Activated CD4-positive, alpha-beta memory T cell treated with anti-CD3 and anti-CD28 coated beads, Interleukin-2, amount 10 ng/mL, durations not matched to agents 7 days and 5 days (primary cell): ENCODE measurements at places on chromosomes 7 and 10.

- H3K4me3 ChIP-seq: no peak overlapping the region
- no peak overlapping the region for H3K27ac ChIP-seq
- H3K36me3 ChIP-seq: peaks cover 26% of the 10 kb centered on the region
- H3K27me3 ChIP-seq: no peaks in the 10 kb centered on the region
- peaks cover 4% of the 10 kb centered on the region for H3K4me1 ChIP-seq
- no peak for DNase-seq
Observed at GRCh38 chr10:74282848-74283210, 131.8 kb downstream of the ADK start.

- no peak for DNase-seq
- no peaks in the 10 kb centered on the region for H3K36me3 ChIP-seq
- H3K4me3 ChIP-seq: no peak overlapping the region
Observed at GRCh38 chr7:132412435-132412834, 163.8 kb downstream of the PLXNA4 start.

GRCh38 chr10:34729619-34730018, 85.5 kb downstream of the PARD3 start:
- DNase-seq: no peak
- no peak overlapping the region for H3K4me3 ChIP-seq
- no peaks in the 10 kb centered on the region for H3K4me1 ChIP-seq
- no peaks in the 10 kb centered on the region for H3K36me3 ChIP-seq

- H3K4me3 ChIP-seq: no peak overlapping the region
- no peaks in the 10 kb centered on the region for H3K4me1 ChIP-seq
- no peak overlapping the region for H3K27ac ChIP-seq
- DNase-seq: no peak
Observed at GRCh38 chr7:99248391-99249095, 24.1 kb upstream of the MYH16 start.

- H3K27me3 ChIP-seq: peaks cover 28% of the 10 kb centered on the region
- peaks cover 9% of the 10 kb centered on the region for H3K4me1 ChIP-seq
- no peak for DNase-seq
- H3K27ac ChIP-seq: no peak overlapping the region
- no peak overlapping the region for H3K4me3 ChIP-seq
Observed at GRCh38 chr10:2925631-2926030, 141.7 kb upstream of the PFKP start.

- H3K36me3 ChIP-seq: no peaks in the 10 kb centered on the region
- peaks cover 12% of the 10 kb centered on the region for H3K4me1 ChIP-seq
- H3K4me3 ChIP-seq: no peak overlapping the region
- no peak overlapping the region for H3K27ac ChIP-seq
- peak; percentile 27 for DNase-seq
Observed at GRCh38 chr10:132904181-132904813, 38.1 kb downstream of the CFAP46 start.

GRCh38 chr10:80408242-80409101, at the start of gene PRXL2A:
TSS of gene PRXL2A (plus strand) at chr10:80408551. CDS start at chr10:80420468, 11,917 bp downstream.
- H3K36me3 ChIP-seq: no peaks in the 10 kb centered on the region
- peak within 1 kb of the TSS; percentile 69 for H3K4me3 ChIP-seq
- no peak within 1 kb of the TSS for H3K27ac ChIP-seq
- DNase-seq: peak; percentile 74
- peaks cover 22% of the 10 kb centered on the region for H3K27me3 ChIP-seq

GRCh38 chr10:6386960-6387359, 184.2 kb downstream of the PFKFB3 start:
- H3K36me3 ChIP-seq: peaks cover 30% of the 10 kb centered on the region
- no peak overlapping the region for H3K27ac ChIP-seq

GRCh38 chr10:77253147-77253545, 384.5 kb downstream of the KCNMA1 start:
- H3K36me3 ChIP-seq: no peaks in the 10 kb centered on the region
- DNase-seq: no peak
- H3K4me3 ChIP-seq: no peak overlapping the region
- no peaks in the 10 kb centered on the region for H3K27me3 ChIP-seq

DNA sequence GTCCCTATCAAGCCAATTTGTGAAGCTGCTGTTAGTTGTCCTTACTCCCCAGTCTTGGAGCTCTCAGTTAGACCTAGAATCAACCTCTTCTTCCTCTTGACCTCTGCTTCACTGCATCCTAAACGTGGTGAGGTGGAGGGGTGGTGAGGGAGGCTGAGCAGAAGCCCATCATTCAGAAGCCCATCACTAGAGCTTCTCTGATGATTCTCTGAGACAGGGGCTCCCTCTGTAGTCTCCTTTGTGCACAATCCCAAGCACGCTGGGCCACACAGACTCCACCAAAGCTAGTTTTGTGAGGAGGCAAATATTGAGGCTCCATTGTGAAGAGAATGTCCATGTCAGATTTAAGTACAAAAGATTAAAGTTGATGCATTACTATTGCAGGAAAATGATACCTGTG, 163.8 kb upstream of the PRSS1 start:
- H3K4me3 ChIP-seq: no peak overlapping the region
- DNase-seq: no peak
- peaks cover 29% of the 10 kb centered on the region for H3K4me1 ChIP-seq
- H3K27me3 ChIP-seq: no peaks in the 10 kb centered on the region
- peaks cover 3% of the 10 kb centered on the region for H3K36me3 ChIP-seq
- H3K27ac ChIP-seq: no peak overlapping the region

GRCh38 chr10:22670788-22671187, 43.6 kb downstream of the PIP4K2A start:
- DNase-seq: no peak
- peaks cover 9% of the 10 kb centered on the region for H3K36me3 ChIP-seq
- no peak overlapping the region for H3K27ac ChIP-seq
- no peaks in the 10 kb centered on the region for H3K27me3 ChIP-seq
- H3K4me3 ChIP-seq: no peak overlapping the region

GRCh38 chr7:91554883-91555282, 290.6 kb downstream of the FZD1 start:
- no peaks in the 10 kb centered on the region for H3K27me3 ChIP-seq
- H3K4me3 ChIP-seq: no peak overlapping the region
- no peak overlapping the region for H3K27ac ChIP-seq
- no peaks in the 10 kb centered on the region for H3K36me3 ChIP-seq
- no peak for DNase-seq

GRCh38 chr7:2517026-2517425, 2.5 kb upstream of the LFNG start:
- DNase-seq: no peak
- H3K27me3 ChIP-seq: peaks cover 10% of the 10 kb centered on the region
- peaks cover 16% of the 10 kb centered on the region for H3K36me3 ChIP-seq
- no peak overlapping the region for H3K27ac ChIP-seq
- no peak overlapping the region for H3K4me3 ChIP-seq

- H3K4me3 ChIP-seq: no peak overlapping the region
- no peaks in the 10 kb centered on the region for H3K4me1 ChIP-seq
- no peaks in the 10 kb centered on the region for H3K27me3 ChIP-seq
Observed at GRCh38 chr10:31126593-31126992, 94.9 kb upstream of the ZNF438 start.

DNA sequence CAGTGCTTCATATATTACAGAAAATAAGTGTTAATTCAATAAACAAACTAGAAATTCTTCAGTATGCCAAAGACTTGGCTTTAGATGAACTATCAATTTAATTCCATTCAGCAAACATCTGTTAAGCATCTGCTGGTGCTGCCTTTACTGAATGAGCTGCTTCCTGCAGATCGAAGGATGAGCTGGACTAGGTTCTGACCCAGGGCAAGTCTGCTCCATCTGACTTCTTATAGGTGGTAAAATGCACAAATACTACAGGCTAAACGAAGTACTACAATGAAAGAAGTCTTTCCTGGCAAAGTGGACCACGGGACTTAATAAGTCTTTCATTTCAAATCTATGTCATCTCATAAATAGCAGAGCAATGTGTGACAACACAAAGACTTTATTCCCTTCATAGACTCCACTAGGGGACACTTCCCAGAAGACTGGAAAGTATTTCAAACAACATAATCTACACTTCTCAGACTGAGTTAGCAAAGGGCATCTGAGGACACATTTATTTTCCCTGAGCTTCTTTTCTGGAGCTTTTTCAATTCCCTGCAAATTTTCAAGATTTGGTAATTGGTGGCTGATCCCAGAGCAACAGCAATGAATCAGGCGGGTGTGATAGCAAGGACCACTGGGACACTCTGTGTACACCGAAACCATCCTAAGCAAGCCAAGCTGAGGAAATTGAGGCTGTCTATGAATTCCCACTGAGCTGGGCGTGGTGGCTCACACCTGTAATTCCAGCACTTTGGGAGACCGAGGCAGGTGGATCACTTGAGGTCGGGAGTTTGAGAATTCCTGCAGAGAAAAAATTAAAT, 108.9 kb upstream of the FRMD4A start:
- H3K27ac ChIP-seq: no peak overlapping the region
- no peak overlapping the region for H3K4me3 ChIP-seq
- H3K36me3 ChIP-seq: no peaks in the 10 kb centered on the region
- H3K27me3 ChIP-seq: peaks cover 7% of the 10 kb centered on the region
- H3K4me1 ChIP-seq: no peaks in the 10 kb centered on the region
- no peak for DNase-seq

DNA sequence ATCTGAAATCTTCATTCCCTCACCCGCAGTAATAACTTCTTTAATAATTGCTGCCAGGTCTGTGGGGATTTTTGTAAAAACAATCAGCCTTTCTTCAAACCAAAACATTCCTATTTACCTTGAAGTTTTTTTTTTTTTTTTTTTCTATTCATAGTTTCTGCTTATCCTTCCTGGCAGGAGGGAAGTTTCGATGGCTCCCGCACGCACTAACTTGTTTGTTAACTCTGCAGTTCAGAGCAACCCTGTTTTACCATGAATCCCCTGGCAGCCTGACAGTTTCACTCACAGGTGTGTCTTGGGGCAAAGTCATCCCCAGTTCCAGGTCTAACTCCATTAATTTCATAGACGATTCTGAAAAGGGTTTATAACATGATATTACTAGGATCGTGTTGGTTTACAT, 149.3 kb downstream of the KLF6 start:
- no peak overlapping the region for H3K27ac ChIP-seq

DNA sequence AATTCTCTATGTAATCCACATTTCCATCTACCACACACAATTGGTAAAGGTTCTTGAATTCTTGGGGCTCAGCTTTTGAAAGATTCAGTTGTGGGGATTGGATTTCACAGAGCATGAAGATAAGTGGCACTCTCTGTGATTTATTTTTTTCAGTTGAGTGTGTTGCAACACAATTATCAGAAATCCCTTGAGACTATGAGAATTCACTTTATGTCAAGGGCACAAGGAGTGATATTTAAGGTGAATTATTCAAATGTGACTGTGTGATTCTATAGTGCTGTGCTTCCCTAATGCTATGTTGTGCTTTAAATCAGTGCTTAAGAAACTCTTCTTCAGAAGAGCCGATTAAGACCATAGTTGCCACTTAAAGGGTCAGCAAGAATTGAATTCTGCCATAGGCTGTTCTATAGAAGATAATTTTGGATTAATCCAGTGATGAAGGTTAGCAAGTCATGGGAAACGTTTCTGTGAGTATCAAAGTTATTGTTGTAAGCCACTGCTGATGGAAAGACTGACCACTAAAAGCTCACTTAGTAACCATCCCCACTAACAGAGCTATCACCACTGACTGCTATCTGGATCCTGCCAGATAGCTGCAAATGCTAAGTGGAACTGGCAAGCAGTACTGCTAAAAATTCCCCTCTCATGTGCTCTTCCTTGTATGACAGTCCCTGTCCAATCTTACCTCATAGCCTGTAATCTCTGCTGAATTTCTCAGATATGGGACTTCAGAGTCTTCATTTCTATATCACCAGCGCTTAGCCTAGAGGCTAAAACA, 134.0 kb upstream of the SEMA3D start:
- no peak overlapping the region for H3K4me3 ChIP-seq
- no peak for DNase-seq
- no peaks in the 10 kb centered on the region for H3K36me3 ChIP-seq
- H3K4me1 ChIP-seq: no peaks in the 10 kb centered on the region
- H3K27me3 ChIP-seq: no peaks in the 10 kb centered on the region
- no peak overlapping the region for H3K27ac ChIP-seq

- H3K4me1 ChIP-seq: no peaks in the 10 kb centered on the region
- H3K4me3 ChIP-seq: no peak overlapping the region
- no peak overlapping the region for H3K27ac ChIP-seq
- no peaks in the 10 kb centered on the region for H3K36me3 ChIP-seq
- H3K27me3 ChIP-seq: peaks cover 2% of the 10 kb centered on the region
- no peak for DNase-seq
Observed at GRCh38 chr10:47145290-47145934, 154.6 kb upstream of the GDF10 start.

GRCh38 chr7:23377134-23377533, 78.0 kb downstream of the MALSU1 start:
- H3K36me3 ChIP-seq: peaks cover 4% of the 10 kb centered on the region
- no peak for DNase-seq
- no peak overlapping the region for H3K4me3 ChIP-seq

GRCh38 chr10:105770524-105771212, 1129.6 kb downstream of the SORCS3 start:
- H3K36me3 ChIP-seq: no peaks in the 10 kb centered on the region
- H3K27me3 ChIP-seq: no peaks in the 10 kb centered on the region
- no peak overlapping the region for H3K27ac ChIP-seq
- H3K4me1 ChIP-seq: no peaks in the 10 kb centered on the region
- H3K4me3 ChIP-seq: no peak overlapping the region

GRCh38 chr10:98170249-98171117, 36.0 kb downstream of the R3HCC1L start:
- peaks cover 33% of the 10 kb centered on the region for H3K36me3 ChIP-seq
- no peak overlapping the region for H3K4me3 ChIP-seq
- H3K27ac ChIP-seq: no peak overlapping the region
- H3K4me1 ChIP-seq: peaks cover 1% of the 10 kb centered on the region
